Stimulated activated CD4-positive, alpha-beta T cell treated with anti-CD3 and anti-CD28 coated beads, Interleukin-2, amount 100 ng/mL, for 24 hours (primary cell): ENCODE measurements at places on chromosomes 7 and 10.

- DNase-seq: no peak
Measured at GRCh38 chr7:78153285-78153684, 354.7 kb downstream of the PHTF2 start.

- no peak for DNase-seq
Measured at GRCh38 chr10:119355930-119356329, 148.6 kb downstream of the GRK5 start.

DNA sequence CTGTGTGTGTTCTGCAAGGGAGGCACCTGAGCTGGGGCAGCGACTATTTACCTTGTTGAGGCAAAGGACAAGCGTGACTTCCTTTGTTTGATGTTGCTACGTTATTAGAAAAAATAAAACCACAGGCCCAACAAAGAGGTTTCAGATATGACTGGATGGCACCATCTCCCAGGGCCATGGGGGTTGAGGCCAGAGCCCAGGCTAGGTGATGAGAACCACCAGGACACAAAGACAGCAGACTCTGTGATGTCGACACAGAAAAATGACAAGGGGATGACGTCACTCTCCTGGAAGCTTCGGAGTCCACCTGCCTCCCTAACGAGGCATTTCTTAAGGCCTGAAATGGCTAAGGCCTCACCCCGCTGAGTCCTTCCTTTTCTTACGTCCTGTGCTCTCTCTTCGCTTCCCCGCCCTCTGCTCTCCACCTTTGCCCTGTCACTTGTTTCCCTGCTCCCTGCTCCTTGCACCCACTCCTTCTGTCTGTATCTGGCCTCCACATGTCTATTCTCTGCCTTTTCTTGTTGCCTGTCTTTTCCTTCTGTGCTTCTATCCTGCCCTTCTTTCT, 83.0 kb upstream of the ADRB1 start:
- peak; percentile 14 for DNase-seq

GRCh38 chr10:95305606-95306317, 15.0 kb upstream of the PDLIM1 start:
- DNase-seq: no peak

- no peak for DNase-seq
Measured at GRCh38 chr7:31125171-31125570, 73.1 kb downstream of the ADCYAP1R1 start.

- DNase-seq: no peak
Measured at GRCh38 chr7:24301703-24302102, 17.7 kb downstream of the NPY start.

- DNase-seq: no peak
Measured at GRCh38 chr10:68832601-68833000, 5.3 kb downstream of the STOX1 start.

GRCh38 chr7:83166781-83167180, 4.1 kb upstream of the PCLO start:
- no peak for DNase-seq

DNA sequence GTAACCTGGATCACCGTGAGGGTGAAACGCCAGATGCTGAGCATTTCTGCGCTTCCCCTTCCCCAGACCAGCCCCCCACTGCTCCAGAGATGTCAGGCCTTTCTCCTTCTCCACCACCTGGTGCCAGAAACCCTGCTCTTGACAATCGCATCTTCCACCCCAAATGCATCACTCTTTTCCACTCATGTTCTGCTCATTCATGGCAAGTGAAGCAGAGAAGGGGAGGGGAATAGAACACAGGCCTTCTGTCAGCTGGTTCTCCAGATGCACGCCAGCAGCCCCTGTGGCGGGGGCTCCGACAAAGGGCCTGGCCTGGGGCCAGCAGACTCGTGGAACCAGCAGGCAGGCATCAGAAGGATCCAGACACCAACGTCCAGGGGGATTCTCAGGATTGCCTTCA, 68.5 kb upstream of the SVIL start:
- no peak for DNase-seq

- DNase-seq: no peak
Measured at GRCh38 chr10:69679736-69680135, 49.7 kb downstream of the FAM241B start.

DNA sequence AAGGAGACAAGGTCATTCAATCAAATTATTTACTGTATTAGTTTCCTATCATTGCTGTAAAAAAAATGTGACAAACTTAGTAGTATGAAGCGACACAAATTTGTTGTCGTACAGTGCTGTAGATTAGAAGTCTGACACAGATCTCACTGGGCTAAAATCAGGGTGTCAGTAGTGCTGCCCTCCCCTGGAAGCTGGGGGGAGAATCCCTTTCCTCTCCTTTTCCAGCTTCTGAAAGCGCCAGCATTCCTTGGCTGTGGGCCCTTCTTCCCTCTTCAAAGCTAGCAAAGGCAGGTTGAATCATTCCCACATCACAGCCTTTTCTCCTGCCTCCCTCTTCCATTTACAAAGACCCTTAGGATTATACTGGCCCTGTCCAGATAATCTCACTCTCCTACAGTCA, 28.0 kb downstream of the VPS41 start:
- DNase-seq: no peak

DNA sequence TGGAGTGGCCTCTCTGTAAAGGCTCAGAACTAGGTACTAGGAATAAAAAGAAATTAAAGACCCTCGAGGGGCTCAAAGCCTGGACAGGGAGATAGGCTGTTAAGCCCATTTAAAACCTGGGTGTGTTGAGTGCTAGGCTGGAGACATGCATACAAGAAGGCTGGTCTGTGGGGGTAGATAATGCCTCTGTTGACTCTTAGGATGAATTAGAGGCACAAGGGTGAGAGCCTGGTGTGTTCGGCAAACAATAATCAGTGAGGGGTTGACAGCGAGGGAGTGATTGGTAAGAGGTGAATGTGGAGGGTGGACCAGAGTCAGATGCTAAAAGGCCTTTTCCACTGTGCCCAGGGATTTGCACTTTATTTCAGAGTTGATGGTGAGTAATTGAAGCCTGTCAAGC, 12.7 kb downstream of the GSTO2 start:
- no peak for DNase-seq

DNA sequence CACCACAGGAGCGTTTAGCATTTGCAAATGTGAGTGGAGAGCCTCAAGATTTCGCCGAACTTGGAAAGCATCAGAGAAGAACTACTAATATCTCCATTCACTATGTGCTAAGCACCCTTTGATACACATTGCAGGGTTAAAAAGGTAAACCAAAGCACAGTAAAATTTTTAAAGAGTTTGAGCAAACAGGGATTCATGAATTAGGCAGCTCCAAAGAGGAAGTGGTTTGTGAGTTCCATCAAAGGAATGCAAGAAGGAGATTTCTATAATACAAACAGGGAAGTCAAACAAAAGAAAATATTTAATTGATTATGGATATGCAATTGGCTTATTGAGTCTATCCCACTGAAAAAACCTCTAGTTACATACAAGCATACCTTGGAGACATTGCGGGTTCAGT, 81.1 kb upstream of the TMEM72 start:
- no peak for DNase-seq

- no peak for DNase-seq
Measured at GRCh38 chr10:114665873-114666272, 7.8 kb upstream of the ABLIM1 start.

GRCh38 chr7:108077709-108078108, 52.5 kb downstream of the LAMB4 start:
- no peak for DNase-seq

DNA sequence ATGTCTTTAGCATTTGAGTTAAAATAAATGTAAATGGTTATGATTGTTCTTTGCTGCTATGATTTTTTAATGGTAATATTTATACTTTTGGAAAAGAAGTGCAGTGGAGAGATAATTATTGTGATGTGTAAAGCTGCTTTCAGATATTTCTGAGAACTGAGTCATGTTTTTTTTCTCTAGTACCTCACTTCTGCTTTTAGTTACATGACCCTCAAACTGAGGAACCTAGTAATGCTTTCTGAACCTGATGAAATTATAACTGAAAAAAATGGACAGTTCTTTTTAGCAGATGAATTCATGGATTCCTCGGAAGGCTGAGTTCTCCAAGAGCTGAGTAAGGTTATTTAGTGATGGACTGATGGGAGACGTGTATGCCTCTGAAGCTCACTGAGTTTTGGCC, 167.8 kb downstream of the CDCA7L start:
- no peak for DNase-seq

DNA sequence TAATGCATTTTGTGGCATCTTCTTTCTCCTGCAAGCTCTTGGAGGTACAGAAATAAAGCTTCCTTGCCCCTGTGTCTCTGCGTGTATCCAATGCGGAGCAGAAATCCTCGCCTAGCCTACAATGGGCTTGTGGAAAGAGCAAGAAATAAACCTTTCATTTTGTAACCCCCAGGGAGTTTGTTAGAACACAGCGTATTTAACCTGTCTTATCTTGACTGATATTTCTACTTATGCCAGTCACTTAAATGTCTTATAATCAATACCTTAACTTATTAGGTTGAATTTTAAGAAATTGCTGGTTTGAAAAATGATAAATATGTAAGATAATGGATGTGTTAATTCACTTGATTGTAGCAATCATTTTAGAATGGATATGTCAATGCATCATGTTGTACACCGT, 629.8 kb upstream of the IGFBP3 start:
- no peak for DNase-seq

DNA sequence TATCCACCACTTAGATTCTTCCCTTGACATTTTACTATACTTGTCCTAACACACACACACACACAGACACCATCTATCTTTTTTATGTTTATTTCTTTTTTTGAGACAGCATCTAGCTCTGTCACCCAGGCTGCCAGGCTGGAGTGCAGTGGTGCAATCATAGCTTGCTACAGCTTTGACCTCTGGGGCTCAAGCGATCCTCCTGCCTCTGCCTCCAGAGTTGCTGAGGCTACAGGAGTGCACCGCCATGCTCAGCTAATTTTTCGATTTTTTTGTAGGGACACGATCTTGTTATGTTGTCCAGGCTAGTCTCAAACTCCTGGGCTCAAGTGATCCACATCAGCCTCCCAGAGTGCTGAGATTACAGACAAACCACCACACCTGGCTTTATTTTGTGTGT, 16.7 kb downstream of the WIPI2 start:
- DNase-seq: no peak

DNA sequence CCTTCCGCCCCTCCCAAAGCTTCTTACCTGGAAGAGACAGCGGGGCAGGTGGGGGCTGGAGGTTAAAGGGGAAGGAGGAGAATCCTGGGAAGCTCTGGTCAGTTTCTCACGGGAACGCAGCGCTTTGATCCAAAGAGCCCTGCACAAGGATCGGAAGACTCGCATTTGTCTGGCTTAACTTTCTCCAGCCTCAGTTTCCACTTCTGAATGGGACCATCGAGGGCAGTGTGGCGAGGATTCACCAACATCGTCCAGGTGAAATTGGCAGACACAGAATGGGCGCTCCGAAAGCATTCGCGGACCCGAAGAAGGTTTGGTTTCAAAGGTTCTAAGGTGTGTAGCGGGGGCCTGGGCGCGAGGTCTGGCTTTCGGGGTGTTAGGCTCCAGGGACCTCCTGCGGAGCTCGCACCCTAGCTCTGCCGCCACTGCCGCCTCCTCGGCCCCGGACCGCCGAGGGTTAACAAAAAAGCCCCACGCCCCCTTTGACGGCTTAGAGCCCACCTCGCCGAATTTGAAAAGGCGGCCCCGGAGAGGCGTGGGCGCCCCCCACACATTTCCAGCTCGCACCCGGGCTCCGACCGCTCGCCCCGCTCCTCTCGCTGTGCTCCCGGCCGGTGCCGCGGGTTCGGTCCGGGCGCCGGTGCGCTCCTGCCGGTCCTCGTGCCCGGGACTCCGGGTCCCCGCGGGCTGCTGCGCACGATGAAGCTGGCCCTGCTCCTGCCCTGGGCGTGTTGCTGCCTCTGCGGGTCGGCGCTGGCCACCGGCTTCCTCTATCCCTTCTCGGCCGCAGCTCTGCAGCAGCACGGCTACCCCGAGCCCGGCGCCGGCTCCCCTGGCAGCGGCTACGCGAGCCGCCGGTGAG, at the start of gene COL26A1:
TSS of gene COL26A1 (plus strand) at position 542 of the 862 bp plus-strand sequence. CDS start at position 700, 158 bp downstream.
- peak; percentile 18 for DNase-seq

DNA sequence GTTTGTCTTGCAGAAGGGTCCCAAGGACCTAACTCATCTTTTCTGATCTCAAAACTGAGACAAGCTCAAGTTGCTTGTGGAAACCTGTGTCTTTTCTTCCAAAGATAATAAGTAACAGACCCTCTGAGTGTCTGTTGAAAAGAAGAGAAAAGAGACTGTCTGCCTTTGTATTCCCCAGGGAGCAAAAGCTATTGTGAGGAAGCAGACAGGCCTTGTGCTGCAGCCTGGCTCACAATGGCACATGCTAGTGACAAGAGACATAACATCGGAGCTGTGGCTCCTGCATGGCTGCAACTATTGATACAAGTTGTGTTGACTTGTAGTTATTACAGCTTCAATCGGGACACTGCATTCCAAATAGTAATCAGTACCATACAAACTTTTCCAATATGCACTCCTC, 202.9 kb downstream of the DKK1 start:
- DNase-seq: no peak

DNA sequence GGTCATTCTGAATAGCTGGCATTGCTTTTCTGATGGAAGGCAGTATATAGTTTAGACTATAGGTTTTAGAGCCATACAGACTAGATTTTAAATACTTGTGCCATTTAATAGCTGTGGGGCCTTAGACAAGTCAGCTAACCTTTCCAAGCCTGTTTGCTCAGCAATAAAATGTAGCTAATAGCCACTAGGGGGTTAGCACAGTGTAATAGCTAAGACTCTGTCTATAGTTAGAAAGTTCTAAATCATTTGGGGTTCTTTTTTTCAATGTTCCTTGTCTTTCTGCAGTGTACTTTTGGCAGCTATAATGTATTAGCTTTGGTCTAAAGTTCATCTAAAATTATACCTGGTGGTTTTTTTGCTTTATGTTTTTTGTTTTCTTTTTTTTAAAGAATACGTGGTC, 7.5 kb upstream of the KIFBP start:
- no peak for DNase-seq
